ENCODE measurements at places on chromosomes 2 and 18.

- DNase-seq = no peak
These were observed 592 bp downstream of the ME2 start for GRCh38 chr18:50879302-50880118.

DNA sequence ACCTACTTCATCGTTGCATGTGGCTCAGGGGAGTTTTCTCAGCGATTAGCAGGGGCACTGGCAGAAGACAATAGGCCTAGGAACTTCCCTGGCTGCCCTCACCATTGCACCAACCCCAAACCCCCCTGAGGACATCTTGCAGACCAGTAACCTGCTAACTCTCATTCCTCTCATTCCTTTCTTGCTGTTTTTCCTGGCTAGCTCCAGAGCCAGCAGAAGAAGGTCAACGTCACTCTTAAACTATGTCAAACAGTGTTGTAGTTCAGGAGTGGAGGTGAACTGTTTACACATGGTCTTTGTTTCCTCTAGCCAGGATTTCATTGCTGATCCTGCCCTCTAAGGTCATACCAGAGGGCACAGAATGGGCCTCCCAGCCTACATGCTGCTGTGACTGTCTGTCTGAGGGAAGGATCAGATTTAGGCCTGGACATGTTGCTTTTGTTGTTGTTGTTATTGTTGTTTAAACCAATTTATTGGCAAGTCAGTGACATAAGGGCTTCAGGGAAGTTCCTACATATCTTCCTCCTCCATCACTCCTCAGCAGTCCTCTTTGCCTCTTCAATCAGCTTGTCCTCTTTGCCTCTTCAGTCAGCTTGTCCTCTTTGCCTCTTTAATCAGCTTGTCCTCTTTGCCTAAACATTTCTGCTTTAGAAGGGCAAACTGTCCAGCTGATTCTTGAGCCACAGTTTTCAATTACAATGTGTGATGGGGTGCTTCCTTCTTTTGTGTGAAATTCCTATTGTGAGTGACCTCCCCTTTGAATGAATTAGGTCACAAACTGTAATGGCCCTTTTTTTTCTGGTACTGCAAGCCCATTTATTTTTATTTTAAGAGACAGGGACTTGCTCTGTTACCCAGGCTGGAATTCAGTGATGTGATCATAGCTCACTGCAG, 471.9 kb upstream of the TNP1 start:
- no peak for DNase-seq

DNA sequence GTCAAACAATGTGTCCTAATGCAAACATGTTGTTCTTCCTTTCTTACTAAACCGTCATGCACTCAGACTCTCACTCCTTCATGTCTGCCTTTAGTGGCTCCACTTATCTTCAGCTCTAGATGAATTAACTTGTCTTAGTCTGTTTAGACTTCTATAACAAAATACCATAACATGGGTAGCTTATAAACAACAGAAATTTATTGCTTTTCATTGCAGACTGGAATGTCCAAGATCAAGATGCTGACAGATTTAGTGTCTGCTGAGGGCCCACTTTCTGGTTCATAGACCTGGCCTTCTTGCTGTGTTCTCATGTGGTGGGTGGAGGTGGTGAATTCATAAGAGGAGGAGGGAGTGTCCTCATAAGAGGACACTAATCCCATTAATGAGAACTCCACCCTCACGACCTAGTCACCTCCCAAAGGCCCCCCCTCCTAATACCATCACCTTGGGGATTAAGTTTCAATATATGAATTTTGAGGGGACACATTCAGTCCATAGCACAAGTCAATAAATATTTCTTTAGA, 32.3 kb downstream of the RALBP1 start:
- DNase-seq = no peak

- DNase-seq = no peak
These were observed at the start of gene TMEM37 for GRCh38 chr2:119431155-119431975. TSS of gene TMEM37 (plus strand) at chr2:119431854. CDS start at chr2:119431904, 50 bp downstream.

GRCh38 chr2:26273501-26273900, 28.8 kb downstream of the HADHB start:
- DNase-seq = no peak

DNA sequence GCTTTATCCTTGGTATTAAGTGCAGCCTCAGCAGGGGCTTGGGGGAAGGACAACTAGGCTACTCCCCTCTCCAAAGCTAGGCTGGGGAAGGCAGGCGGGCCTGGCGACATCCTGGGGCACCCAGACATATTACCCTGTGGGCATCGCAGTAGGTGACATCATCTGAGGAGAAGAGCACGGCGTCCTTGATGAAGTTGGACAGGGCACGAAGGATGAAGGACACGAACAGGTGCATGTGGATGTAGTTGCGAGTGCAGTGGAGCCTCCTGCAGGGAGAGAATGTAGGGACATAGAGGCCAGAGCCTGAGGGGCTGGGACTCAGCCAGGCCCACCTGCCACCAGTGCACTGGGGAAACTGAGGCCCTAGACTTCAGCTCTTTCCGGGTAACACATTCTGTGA, 32.3 kb downstream of the TMEM37 start:
- DNase-seq = no peak

DNA sequence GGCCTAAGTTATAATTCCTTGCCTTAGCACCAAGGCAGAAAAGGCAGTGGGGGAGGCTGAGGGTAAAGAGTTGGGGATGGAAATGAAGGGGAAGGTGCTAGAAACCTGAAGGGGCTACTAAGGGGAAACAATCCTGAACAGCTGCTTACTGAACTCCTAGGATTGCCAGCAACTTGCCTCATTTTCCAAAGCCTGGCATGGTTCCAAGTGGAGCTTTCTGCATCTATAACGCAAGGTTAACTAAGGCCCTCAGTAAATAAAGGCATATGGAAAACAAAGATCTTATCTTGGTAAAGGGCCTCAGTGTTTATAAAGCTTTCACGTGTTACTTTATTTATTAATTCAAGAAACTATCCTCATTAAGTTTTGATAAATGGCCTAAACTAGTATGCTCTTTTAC, 10.9 kb downstream of the MEP1B start:
- no peak for DNase-seq

DNA sequence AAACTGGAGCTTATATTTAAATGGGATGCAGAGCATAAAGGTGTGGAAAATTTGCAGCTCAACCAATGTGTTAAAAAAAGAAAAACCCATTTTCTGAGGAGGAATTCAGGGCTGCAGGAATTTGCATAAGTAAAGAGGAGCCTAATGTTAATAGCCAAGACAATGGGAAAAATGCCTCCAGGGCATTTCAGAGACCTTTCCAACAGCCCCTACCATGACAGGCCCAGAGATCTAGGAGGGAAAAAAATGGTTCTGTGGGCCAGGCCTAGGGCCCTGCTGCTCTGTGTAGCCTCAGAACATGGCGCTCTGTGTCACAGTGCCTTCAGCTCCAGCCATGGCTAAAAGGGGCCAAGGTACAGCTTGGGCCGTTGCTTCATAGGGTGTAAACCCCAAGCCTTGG, 719.7 kb upstream of the ACVR2A start:
- DNase-seq = no peak

DNA sequence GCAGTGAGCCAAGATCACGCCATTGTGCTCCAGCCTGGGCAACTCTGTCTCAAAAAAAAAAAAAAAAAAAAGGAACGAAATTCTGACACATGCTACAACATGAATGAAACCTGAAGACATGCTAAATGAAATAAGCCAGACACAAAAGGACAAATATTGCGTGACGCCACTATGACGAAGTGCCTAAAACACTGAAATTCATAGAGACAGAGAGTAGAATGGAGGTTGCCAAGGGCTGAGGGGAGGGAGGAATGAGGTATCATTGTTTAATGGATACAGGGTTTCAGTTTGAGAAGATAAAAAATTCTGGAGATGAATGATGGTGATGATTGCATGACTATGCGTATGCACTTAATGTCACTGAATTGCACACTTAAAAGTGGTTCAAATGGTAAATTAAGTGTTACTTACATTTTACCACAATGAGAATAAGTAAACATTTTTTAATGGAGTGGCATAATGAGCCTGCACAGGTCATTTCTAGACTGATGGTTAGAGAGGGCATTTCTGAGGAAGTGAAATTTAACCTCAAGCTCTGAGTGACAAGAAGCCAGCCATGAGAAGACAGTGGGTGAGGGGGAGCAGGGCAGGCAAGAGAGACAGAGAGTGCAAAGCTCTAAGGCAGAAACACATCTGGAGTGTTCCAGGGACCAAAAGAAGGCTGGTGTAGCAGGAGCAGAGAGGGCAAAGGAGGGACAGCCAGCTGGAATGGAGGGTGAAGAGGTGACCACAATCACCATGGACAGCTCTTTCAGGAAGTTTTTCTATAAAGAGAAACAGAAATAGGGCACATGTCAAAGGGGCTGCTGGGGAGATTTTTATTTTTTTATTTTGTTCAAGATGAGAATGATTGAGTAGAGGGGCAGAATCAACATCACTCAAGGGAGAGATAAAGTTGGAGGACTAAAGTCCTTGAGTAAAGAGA, 20.6 kb upstream of the EXOC6B start:
- DNase-seq = no peak

DNA sequence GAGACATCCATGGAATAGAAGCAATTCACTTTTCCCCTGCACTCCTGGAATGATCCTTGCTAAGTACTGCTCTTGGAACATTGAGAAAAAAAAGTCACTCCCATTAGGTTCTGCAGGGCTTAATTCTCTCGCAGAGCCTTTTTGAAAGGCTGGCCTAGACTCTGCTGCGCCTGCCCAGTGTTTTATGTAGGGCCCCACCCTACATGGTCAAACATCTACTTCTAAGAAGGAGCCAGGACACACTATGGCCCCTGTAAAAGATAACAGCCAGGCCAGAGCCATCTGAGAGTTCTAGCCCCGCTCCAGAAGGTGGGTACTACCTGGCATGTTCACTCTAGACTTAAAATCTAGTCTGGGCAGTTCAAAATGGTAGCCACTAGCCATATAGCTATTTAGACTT, 30.6 kb upstream of the NPAS2 start:
- no peak for DNase-seq

DNA sequence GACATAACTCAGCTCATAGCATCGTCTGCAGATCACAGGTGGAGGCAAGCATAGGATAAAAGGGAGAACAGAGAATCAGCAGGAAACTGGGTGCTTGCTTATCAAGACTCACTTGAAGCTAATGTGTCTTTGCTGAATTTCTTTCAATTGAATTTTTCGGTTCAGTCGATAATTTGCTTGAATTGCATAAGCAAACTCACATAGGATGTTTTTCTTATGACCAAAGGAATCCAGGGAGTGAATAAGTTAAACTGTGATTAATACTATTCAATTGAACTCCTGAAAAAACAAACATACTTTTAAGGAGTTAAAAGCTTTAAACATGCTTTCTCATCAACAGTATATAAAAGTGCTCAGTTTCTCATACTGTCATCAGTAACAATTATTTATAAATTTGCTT, 707.1 kb upstream of the ACVR2A start:
- DNase-seq = no peak

DNA sequence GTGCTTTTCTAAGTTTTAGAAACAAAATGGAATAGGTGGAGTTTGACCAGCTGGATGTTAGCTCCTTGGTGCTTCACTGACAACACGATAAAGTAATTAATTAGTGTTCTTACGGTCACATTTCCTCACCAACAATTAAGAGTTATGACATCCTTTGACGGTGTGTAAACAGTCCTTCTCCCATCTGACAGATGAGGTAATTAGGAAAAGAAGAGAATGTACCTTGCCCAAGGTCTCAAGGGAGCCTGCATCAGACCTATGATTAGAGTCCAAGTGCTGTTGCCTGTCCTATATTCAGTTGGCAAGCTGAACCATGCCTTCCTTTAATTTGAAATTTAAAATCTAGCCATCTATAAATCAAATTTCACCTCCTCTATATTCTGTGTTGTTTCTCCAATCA, 48.3 kb upstream of the STK17B start:
- DNase-seq = no peak

- no peak for DNase-seq
These were observed 14.9 kb upstream of the SNED1 start for GRCh38 chr2:240983361-240983995.

GRCh38 chr2:236984046-236984445, 101.6 kb upstream of the COPS8 start:
- DNase-seq = no peak

- no peak for DNase-seq
These were observed 185.1 kb downstream of the NRP2 start for GRCh38 chr2:205867371-205867770.

GRCh38 chr2:218263817-218264641, 3.2 kb downstream of the GPBAR1 start:
- no peak for DNase-seq

DNA sequence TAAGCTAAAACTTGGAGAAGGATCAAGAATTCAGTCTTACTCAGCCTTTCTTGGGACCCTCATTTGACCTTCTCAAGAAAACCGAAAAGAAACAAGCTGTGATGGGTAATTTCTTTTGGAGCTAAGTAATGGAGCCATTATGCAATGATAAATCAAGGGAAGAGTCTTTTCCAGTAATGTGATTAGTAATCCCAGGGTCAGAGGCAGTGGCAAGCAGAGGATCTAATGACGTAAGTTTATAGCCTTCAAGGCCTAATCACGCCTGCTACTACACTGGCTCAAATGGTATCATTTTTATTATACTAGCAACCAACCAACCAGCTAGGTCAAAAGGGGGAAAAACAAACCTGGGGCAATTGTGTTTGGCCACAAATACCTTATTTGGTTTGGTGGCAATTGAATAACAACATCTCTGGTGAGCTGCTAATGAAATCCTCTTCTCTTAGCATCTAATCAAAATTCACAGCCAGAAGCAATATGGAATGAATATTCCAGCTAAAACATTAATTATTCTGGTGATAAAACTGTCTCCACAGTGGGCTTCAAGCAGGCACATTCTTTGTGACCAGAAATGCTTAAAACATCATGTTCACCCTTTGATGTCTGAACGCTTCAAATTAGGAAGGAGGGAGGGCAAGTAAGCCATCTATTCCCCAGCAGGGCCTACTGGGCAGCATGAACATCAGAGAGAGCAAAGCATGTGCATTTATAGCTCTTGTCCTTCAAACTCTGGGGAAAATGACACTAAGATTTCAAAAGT, 114.9 kb upstream of the SULT1C3 start:
- no peak for DNase-seq

DNA sequence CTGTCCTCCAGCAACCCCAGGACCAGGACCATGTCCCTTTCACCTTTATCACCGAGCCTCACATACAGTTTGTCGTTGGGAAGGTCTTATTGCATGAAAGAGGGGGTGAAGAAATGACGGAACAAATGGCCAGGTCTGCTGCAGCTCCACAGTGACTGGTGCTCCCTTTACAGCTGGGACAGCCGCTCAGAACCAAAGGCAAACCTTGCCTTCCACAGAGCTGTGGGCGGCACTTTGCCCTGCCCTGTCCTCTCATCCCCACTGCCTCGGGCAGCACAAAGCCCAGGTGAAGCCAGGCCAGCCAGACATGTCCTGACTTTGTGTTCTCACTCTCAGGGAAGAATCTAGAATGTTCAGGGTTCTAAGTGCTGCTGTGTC, 961 bp downstream of the GPR55 start:
- no peak for DNase-seq

GRCh38 chr2:214193943-214194342, 216.9 kb upstream of the VWC2L start:
- DNase-seq = no peak

- DNase-seq = peak; percentile 70
These were observed 1.8 kb upstream of the DRC1 start for GRCh38 chr2:26399771-26400376.

Data from NCI-H2081 treated with DMSO at 0.1 percent for 48 hours (cell line).